ENCODE measurements at places on chromosomes 11 and 22.

GRCh38 chr11:2555891-2556290 lies 111.1 kb downstream of the KCNQ1 start:
- DNase-seq = no peak

DNA sequence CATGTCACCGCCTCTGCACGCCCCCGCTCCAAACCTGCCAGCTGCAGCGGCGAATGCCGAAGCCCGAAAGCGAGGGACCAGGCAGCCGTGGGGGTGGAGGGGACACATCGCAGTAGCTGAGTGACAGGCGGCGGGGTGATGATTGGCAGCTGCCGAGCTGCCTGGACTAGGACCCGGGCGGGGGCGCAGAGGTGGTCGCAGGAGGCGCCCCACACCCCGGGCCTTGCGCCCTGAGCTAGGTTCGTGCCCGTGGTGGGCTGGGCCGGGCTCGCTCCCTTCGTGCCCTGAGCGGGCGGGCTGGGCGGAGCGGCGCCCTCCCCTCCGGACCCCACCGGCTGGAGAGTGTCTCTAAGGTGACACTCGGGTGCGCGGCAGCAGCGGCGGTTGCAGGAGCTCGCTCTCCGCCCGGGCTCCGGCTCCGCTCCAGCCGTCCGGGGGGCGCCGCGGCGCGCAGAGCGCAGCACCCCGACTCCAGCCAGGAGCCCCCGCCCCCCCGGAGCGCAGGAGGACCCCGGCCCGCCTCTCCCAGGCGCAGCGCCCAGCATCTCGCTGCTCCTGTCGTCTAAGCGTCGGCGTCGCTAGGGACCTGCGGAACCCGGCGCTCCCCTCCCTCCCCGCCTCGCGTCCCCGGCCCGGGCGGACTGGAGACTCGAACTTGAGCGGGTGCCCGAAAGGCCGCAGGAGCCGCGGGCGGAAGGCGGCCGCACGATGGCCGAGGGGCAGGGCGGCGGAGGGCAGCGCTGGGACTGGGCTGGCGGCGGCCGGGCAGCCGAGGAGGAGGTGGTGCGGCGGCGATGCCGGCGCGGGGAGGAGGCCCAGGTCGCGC lies 14.5 kb upstream of the DGKZ start:
- DNase-seq = no peak

GRCh38 chr11:19979519-19979845 lies 180.8 kb downstream of the DBX1 start:
- DNase-seq = peak; percentile 32

DNA sequence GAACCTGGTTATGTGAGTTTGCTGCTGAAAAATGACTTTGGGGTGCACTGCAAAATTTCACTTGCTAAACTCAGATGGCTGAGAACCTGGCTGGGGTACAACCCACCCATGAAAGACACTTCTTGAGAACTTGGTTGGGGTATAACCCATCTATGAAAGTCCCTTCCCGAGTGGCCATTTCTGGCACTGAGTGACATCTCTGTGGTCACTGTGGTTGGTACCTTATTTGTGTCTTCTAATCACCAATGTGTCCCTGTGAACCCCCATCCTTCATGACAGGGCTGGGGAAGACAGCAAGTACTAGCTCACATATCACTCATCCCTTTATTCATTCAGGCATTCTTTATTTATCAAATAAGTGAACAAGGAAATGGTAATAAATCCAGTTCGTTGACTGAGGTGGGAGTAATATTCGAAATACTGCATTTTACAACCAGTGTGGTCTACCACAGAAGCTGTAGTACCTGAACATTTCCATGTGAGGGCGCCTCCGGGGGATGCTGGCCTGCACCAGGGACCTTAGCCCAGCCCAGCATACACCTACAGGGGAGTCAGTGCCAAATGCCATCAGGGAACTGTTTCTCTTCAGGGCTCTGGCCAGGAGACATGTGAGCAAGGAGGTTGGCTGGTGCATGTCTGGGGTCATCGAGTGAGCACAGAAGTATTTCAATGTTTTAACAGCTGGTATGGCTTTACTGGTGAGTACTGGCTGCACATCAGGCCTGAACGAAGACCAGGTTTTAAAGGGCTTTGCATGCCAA lies 122.1 kb downstream of the CSNK2A3 start:
- DNase-seq = no peak

Data from stimulated activated naive B cell treated with anti-CD40 and anti-IgM and Interleukin-4, amounts not matched to agents 10 μg/mL and 1 μg/mL and 100 μg/mL, for 72 hours (primary cell).